ENCODE measurements at places on chromosomes 12 and 14.

DNA sequence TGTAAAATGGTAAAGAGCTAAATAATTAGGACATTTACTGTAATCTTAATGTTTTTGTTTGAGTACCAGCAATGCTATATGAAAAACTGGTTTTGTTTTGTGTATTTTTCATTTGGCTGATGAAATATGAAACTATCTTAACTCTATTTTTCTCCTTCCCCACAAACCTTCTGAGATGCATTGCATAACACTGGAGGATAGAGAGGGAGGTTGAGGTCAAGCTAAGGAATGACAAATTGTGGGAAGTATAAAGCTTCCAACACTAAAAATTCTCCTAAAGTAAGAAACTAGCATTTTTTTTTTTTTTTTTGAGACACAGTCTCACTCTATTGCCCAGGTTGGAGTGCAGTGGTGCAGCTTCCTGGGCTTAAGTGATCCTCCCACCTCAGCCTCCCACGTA lies 31.5 kb upstream of the SRP54 start:
- no peaks in the 10 kb centered on the region for H3K4me1 ChIP-seq
- H3K36me3 ChIP-seq = peaks cover 23% of the 10 kb centered on the region
- no peak overlapping the region for H3K27ac ChIP-seq
- H3K27me3 ChIP-seq = no peaks in the 10 kb centered on the region
- DNase-seq = no peak
- H3K4me3 ChIP-seq = no peak overlapping the region

DNA sequence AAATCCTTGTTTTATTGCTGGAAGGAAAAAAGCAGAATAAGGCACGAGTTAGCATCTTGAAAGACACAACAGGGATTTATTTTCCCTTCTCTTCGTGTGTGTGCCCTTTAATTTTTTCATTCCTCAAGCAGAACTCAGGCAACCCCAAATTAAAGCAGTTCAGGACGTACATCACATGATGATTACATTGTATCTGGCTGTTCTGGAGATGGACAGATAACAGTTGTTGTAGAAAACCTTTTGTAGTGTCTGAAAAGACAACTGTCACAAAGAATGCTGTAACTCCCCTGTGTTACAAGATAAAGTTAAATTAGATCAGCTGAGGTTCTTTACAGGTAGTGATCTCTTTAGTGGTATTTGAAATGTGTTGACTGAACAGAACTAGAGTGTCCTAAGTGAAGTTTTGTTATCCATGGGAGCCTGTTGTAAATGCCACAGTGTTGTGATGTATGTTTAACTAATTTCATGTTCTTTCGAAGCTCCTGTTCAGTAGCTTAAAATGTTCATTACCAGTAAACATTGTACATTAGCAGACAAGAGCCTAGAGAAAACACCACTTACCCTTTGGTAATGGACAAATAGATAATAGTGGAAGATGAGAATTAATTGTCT lies 58.5 kb downstream of the TMTC2 start:
- H3K4me1 ChIP-seq = no peaks in the 10 kb centered on the region
- no peak overlapping the region for H3K27ac ChIP-seq
- DNase-seq = no peak
- H3K4me3 ChIP-seq = no peak overlapping the region
- no peaks in the 10 kb centered on the region for H3K27me3 ChIP-seq

DNA sequence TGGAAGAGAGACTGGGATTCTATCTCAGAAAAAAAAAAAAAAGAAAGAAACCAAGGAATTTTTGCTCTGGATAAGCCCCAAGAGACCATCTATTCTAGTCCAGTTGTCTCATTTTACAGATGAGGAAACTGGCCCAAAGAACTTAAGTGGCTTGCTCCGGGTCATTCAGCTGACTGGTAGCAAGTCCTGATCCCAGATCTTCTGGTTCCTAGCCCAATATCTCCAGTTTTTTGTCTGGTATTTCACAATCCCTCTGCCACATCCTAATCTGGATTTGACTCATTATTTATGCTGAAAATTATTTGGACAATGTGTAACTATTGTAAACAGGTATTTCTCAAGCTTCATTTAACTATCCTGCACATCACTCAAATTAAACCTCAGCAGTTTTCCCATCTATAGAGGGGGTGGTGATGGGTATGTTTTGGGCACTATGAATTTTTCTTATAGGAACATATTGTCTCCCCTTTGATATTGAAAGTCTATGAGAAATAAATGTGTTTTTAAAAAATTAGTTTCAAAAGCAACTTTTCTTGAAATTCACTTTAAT lies 43.4 kb downstream of the PPP2R5E start:
- no peaks in the 10 kb centered on the region for H3K36me3 ChIP-seq
- no peak for DNase-seq
- no peaks in the 10 kb centered on the region for H3K27me3 ChIP-seq
- H3K4me3 ChIP-seq = no peak overlapping the region
- H3K27ac ChIP-seq = no peak overlapping the region

DNA sequence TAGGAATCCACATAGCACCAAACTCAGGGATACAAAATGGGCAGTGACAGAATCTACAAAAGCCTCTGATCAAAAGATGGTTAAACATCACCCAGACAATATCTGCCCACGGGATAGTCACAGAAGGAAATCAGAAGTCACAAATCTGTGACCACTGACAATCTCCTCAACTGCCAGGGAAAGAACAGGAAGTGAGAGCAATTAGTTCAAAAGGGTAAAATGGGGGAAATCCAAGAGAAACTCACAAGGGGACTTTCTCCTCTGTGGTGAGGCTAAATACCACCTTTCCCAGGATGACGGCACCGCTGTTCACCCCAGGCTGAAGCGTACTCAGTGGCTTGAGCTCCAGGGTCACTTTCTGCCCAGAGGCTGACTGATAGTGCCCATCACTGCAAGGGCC lies 10.7 kb downstream of the TTC5 start:
- no peaks in the 10 kb centered on the region for H3K4me1 ChIP-seq
- no peak overlapping the region for H3K4me3 ChIP-seq
- no peaks in the 10 kb centered on the region for H3K27me3 ChIP-seq
- H3K27ac ChIP-seq = no peak overlapping the region
- DNase-seq = no peak

GRCh38 chr12:77577791-77578190 lies 252.9 kb upstream of the NAV3 start:
- no peaks in the 10 kb centered on the region for H3K4me1 ChIP-seq
- H3K4me3 ChIP-seq = no peak overlapping the region
- H3K36me3 ChIP-seq = no peaks in the 10 kb centered on the region
- H3K27ac ChIP-seq = no peak overlapping the region
- no peaks in the 10 kb centered on the region for H3K27me3 ChIP-seq
- DNase-seq = no peak

- H3K27ac ChIP-seq = no peak overlapping the region
- peaks cover 6% of the 10 kb centered on the region for H3K4me1 ChIP-seq
- H3K4me3 ChIP-seq = no peak overlapping the region
Observed at GRCh38 chr12:122724641-122725243, 5.9 kb downstream of the HCAR1 start.

GRCh38 chr12:117486840-117487659 lies 125.6 kb upstream of the NOS1 start:
- DNase-seq = no peak
- no peaks in the 10 kb centered on the region for H3K36me3 ChIP-seq
- H3K4me1 ChIP-seq = no peaks in the 10 kb centered on the region
- no peaks in the 10 kb centered on the region for H3K27me3 ChIP-seq

- H3K27ac ChIP-seq = peak overlapping the region; percentile 72
- H3K4me3 ChIP-seq = peak overlapping the region; percentile 71
- no peak for DNase-seq
- H3K4me1 ChIP-seq = peaks cover 24% of the 10 kb centered on the region
- no peaks in the 10 kb centered on the region for H3K27me3 ChIP-seq
- H3K36me3 ChIP-seq = peaks cover 13% of the 10 kb centered on the region
Observed at GRCh38 chr12:107761502-107761904, 566 bp upstream of the PRDM4 start.

DNA sequence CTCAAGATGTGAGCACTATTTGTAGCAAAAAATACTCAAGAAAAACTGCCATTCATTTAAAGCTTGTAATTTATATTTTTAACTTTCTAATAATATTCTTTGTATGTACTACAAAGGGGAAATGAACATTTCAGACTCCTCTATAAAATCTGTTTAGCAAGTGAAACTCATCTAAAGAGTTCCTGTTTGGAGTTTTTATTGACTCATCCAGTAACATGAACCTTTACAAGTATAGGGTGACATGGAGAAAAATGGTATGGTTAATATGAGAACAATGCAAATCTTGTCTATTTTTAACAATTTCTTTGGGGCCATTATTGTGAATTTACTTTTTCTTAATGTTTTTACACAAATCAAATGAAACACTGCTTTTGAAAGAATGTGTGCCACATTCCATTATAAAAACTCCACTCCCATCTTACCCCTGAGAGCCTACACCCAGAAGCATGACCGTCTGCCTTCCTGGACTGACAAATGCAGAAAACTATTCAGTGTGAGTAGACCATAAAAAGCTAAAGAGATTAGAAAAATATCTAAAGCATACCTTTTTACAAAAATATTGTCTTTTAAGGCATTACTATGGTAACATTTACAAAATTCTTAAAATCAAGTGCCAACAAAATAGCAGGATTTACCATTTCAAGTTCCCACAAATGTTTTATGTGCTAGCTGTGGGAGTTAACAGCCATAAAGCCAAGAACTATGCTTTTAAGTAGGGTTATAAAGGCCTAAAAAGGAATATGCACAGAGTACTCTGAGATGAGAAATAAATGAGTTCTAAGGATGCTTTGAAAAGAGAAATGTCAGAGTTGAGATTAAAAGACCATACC lies 144.0 kb downstream of the ADAMTS20 start:
- no peaks in the 10 kb centered on the region for H3K4me1 ChIP-seq
- H3K36me3 ChIP-seq = no peaks in the 10 kb centered on the region
- no peaks in the 10 kb centered on the region for H3K27me3 ChIP-seq
- no peak overlapping the region for H3K4me3 ChIP-seq
- DNase-seq = no peak

GRCh38 chr12:46158501-46158900 lies 110.3 kb downstream of the SLC38A1 start:
- no peaks in the 10 kb centered on the region for H3K27me3 ChIP-seq
- no peak for DNase-seq
- H3K4me1 ChIP-seq = no peaks in the 10 kb centered on the region
- H3K27ac ChIP-seq = no peak overlapping the region
- H3K4me3 ChIP-seq = no peak overlapping the region
- no peaks in the 10 kb centered on the region for H3K36me3 ChIP-seq

DNA sequence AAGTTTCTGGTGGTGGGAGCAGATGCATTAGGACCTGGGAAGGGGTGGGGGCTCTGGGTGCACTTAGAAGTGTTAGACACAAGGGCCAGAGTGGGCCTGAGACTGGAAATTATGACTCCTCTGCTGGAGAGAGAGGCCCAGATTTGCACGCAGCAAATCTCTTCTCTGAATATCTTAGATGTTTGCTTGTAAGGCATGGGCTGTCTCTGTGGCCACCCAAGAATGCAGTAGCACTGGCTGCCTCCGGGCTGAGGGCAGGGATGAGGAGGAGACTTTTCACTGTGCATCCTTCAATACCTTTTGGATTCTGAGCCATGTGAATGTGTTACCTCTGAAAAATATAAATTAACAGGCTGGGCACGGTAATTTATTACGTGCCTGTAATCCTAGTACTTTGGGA lies 14.0 kb upstream of the RABGGTA start:
- H3K4me1 ChIP-seq = peaks cover 2% of the 10 kb centered on the region
- H3K27me3 ChIP-seq = no peaks in the 10 kb centered on the region
- no peak for DNase-seq
- H3K4me3 ChIP-seq = no peak overlapping the region

GRCh38 chr12:85782711-85783110 lies 53.5 kb downstream of the RASSF9 start:
- DNase-seq = no peak
- H3K36me3 ChIP-seq = no peaks in the 10 kb centered on the region
- no peaks in the 10 kb centered on the region for H3K27me3 ChIP-seq
- no peaks in the 10 kb centered on the region for H3K4me1 ChIP-seq
- no peak overlapping the region for H3K27ac ChIP-seq
- no peak overlapping the region for H3K4me3 ChIP-seq

DNA sequence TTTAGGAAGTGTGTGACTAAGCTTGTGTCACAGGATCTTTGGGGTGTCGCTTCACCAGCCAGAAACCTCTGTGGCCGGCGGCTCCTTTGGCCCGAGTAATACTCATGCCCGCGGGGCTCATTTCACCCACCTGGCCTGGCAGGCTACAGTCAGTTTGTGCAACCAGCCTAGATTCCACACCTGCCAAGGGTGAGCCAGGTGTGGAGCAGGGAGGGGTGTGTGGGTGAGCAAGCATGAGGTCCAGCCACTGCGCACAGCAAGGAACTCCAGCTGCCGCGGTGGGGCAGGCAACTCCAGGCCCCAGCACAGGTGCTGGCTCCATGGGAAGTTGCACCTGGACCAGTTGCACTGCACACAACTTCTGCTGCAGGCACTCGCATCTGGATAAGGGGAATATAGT lies 462.3 kb upstream of the LRFN5 start:
- H3K4me3 ChIP-seq = no peak overlapping the region
- no peak for DNase-seq
- no peaks in the 10 kb centered on the region for H3K4me1 ChIP-seq
- H3K36me3 ChIP-seq = no peaks in the 10 kb centered on the region
- no peak overlapping the region for H3K27ac ChIP-seq

DNA sequence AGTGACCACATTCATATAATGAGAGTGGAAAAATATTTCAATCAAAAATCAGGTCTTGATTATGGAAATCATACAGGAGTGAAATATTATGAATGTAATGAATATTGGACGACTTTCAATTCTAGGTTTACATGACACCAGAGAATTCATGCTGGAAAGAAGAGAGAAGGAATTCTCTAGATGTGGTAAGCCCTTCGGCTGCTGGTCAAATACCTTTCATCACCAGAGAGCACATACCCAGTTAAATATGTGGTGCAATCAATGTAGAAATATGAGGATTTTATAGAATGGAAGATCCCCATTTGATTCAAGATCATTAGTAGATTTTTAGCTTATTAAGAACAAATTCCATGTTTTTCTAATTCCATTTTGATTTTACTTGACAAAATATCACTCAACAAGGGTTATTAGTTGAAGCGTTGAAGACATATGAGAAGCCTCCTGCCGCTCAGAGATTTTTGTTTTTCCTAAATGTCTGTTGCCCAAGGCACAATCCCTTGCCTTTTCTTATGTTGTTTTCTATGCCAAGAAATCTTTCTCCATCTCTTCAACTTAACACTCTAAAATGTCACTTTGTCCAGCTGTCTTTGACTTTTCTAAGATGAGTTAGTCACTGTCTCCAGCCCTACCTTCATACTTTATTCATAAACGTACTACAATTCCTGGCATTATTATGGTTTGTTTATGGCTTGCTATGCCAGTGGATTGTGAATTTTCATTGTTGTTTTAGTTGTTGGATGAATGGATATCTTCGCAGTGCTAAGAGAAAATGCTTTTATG lies 72.8 kb upstream of the ZDHHC17 start:
- no peak overlapping the region for H3K4me3 ChIP-seq
- H3K27ac ChIP-seq = no peak overlapping the region
- no peaks in the 10 kb centered on the region for H3K36me3 ChIP-seq
- H3K4me1 ChIP-seq = no peaks in the 10 kb centered on the region
- no peaks in the 10 kb centered on the region for H3K27me3 ChIP-seq
